HuH-7.5 (cell line): ENCODE measurements at places on chromosomes 16 and 17.

DNA sequence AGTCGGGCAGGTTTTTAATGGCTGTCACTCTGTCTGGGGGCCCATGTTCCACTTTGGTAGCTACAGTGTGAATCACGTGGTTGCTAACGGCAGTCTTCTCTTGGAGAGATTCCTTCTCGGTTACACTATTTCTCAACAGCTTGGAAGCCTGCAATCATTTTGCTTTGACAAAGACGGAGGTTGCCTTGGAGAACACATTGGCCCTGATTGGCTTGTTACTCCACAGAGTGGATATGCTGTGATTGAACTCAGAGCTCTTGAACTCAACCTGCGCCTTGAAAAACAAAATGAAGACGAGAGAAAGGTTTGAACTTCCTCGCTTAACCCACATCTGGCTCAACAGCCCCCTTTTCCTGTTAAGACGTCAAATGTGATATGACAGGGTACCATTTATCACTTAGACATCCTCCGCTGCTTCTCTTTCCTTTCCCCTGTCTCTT is 218.9 kb downstream of the MAF start:
- no peak for DNase-seq

- DNase-seq, result no peak
These were observed at the start of gene C16orf54 for GRCh38 chr16:29745853-29746345. C16orf54 (minus strand) TSS chr16:29745990; CDS start chr16:29744951, 1,039 bp downstream.

- DNase-seq, result no peak
These were observed 10.5 kb downstream of the PDP2 start for GRCh38 chr16:66890799-66891198.

DNA sequence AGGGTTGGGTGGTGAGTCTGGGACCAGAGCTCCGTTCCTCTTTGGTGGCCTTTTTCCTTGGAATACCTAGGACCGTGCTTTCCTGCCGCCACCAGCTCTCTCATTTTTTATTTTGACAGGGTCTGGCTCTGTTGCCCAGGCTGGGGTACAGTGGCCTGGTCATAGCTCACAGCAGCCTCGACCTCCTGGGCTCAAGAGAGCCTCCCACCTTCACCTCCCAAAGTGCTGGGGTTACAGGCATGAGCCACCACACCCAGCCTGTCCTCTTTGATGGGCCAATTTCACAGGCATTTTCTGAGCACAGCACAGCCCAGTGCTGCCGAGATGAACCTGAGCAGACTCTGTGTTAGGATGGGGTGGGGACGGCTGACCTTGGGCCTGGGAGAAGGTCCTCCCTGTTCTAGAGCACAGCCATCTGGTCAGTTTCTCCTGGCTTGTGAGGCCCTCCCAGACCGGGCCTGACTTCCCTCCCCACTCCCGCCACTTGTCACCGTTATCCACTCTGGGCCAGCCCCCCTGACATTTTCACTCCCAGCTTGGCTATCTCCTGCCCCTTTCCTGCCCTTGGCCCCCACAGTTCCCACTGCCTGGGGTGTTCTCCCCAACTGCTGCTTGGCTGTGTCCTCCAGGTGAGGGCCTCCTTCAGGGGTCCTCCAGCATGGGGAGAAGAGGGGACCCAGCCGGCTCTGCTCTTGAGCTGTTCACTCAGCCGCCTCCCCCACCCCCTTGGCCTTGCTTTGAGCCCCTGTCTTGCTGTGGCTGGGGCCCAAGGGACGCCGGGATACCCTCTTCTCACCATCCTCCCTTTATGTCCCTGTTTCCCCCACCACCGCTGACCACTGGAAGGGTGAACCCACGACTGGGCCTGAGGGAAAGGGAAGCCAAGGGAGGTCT is 5.0 kb downstream of the ADCY7 start:
- DNase-seq, result no peak

GRCh38 chr17:70307430-70308225 is 138.3 kb downstream of the KCNJ2 start:
- no peak for DNase-seq

GRCh38 chr17:73777131-73777449 is 132.8 kb upstream of the SDK2 start:
- DNase-seq, result no peak

DNA sequence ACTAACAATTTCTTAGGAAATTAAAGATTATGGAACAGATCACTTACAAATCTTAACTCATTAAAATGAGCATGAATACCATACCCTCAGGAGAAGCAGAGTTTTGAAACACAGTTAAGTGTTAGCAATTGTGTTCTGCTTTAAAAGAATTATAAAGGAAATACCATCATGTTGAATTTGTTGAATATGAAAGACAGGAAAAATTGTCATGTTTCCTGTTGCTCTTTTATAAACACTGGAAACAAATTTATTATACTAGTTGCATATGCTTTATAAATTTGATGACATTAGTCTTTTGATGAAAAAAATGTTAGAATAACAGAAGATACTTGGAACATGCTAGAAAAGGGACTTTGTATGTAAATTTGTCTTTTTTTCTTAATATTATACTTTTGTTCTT is 59.7 kb downstream of the VMP1 start:
- DNase-seq, result no peak

- DNase-seq, result no peak
These were observed 133.6 kb downstream of the SNX11 start for GRCh38 chr17:48241131-48241591.

- no peak for DNase-seq
These were observed 24.4 kb downstream of the ATP6V0D1 start for GRCh38 chr16:67456391-67457081.

DNA sequence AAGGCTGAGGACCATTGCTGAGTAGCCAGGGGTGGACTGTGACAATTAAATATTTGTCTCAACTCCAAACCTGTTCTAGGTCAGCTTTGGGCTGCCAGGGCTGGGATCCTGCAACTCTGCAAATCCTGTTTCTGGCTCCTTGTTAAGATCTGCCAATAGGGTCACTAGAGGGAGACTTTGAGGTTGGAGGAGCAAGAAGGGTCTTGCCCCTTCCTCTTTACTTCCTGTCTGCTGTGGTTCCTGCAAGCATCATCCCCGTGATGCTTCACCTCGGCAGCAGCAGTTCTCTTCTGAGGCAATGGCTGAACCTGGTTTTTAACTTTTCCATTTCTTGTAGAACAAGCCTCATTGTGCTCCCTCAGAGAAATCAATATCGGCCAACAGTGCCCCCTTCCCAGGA is 124.6 kb downstream of the IRX5 start:
- DNase-seq, result no peak

GRCh38 chr16:89035669-89036570 is 57.7 kb upstream of the ACSF3 start:
- no peak for DNase-seq

- DNase-seq, result peak; percentile 34
These were observed 413.9 kb upstream of the MAF start for GRCh38 chr16:80014241-80014939.

DNA sequence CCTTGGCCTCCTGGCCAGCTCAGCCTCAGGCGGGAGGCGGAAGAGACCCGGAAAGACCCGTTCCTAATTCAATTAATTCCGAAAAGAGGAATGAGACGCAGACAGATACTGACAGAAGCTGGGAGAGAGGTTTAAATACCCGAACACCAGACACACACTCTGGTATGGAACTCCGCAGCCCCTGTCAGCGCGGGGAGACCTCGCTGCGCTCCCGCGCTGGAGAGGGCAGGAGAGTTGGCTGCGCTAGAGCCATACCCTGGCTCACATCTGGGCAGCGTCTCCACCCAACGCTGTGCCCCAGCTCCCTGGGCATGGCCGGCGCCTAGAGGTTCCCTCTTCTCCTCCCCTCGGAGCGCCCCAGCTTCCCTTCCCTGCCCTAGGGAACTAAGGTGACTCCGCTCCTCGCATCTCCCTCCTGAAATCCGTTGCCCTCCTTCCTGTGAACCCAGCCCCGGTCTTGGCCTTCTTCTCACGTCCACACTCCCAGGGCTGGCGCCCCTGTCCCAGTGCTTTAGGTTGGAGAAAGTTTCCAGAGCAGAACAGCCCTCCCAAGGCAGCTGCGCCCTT is 8.0 kb downstream of the NEUROD2 start:
- no peak for DNase-seq

DNA sequence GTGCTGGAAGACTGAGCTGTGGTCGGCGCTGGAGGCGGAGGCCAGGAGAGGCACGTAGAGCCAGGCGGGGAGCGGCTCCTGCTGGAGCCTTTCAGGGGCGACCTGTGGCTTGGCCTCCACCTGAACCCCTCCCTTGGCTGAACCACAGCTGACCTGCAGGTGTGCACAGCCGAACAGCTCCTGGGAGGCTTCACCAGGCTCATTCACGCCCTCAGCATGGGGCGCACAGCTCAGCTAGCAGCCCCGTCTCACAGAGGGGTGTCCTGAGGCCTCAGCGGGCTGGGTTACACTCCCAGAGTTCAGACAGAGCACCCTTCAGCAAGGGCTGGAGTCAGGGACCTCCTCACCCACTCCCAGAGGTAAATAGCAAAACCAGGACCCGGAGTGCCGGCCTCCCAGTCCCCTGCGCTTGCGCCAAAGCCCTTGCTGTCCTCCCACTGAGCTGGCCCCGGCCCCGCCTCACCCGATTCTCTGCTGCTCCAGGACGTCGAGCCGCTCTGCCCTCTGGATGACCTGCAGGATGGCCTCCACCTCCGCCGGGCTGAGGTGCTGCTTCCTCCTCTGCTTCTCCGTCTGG is 31.7 kb downstream of the RPH3AL start:
- no peak for DNase-seq

GRCh38 chr16:88622866-88623265 is 15.5 kb upstream of the IL17C start:
- no peak for DNase-seq

DNA sequence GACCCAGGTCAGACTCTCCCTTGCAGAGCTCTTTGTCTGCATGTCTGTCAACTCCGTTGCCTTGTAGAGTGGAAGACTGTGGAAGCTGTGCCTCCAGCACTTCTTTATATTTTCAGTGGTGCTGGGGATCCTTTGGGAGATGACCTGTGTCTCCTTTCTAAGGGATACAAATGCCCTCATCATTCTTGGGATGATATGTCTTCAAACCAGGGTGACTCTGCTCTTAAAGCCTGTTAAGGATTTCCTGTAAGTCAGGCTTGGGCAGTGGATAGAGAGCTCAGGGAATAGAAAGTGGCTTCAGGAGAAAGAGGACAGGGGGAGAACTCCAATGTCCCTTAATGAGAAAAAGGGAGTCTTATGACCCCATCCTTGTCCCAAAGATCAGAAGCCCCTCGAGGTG is 1.5 kb downstream of the HOXB3 start:
- DNase-seq, result no peak

GRCh38 chr17:74945543-74945942 is 9.8 kb downstream of the OTOP3 start:
- no peak for DNase-seq

DNA sequence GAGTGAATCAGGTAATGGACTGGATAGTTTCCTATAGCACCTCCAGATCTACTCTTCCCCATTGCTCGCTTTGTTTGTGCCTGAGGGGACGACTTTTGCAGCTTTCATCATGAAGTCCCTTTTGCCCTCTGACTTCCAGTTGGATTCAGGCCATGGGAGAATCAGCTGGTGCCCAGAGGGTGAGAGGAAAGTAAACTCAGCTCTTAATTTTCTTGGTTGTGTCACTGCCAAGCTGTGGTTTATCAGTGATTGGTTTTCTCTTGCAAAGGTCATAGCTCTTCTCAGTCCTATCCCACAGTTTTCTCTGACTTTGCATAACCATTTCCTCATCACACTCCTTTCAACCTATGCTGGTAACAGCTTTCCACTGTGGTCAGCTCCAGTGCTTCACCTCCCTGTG is 200.1 kb downstream of the KCNJ2 start:
- no peak for DNase-seq

GRCh38 chr16:89801800-89802199 is 14.6 kb downstream of the FANCA start:
- DNase-seq, result no peak

GRCh38 chr17:60383379-60383778 is 8.6 kb downstream of the USP32 start:
- DNase-seq, result no peak

DNA sequence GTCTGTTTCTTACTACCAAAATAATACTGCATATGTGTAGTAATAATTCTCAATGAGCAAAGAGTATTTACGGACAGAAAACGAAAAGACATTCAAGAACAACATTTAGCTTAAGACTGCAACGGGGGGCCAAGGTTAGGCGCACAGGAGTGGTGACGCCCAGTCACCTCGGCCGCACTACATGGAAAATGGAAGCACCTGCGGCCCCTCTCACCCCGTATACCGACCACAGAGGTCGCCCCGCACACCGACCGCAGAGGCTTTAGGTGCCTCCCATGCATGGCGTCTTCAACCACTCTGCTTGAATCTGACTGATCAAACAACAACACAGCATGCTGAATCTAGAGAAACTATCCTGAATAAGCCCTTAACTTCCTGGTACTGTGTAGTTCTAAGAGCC is 26.4 kb downstream of the CCDC57 start:
- no peak for DNase-seq

- DNase-seq, result peak; percentile 99
These were observed 98.4 kb upstream of the GSE1 start for GRCh38 chr16:85514598-85515318.

- no peak for DNase-seq
These were observed 7.7 kb upstream of the C17orf113 start for GRCh38 chr17:42058063-42058462.

DNA sequence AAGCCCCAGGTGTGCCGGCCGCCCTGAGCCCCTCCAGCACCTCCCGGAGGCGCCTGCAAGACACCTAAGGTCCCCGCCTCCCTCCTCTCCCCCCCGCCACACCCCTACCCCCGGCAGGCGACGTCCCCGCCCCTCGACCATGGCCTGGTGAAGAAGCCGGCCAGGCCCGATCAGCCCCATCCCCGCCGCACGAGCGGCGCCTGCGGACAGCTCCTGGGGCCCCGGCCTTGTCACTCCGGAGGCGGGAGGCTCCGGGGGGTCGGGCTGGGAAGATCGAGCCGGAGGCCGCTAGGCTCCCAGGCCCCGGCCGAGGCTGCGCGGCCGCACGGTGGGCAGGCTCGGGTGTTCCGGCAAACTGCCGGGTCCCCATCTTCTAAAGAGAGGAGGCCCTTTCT is 405 bp upstream of the ACE start:
- DNase-seq, result peak; percentile 66

DNA sequence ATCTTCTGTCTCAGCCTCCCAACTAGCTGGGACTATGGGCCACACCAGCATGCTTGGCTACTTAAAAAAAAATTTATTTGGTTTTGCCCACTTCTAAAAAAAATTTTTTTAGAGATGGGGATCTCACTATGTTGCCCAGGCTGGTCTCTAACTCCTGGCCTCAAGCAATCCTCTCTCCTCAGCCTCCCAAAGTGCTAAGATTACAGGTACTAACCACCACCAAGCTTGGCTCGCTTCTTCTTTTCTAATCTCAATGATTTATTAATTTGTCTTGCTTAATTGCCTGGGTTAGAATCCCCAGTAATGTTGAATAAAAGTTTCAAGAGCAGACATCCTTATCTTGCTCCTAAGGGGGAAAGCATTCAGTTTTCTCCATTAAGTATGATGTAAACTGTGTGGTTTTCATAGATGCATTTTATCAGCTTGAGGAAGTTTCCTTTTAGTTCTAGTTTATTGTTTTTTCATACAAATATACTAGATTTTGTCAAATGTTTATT is 65.8 kb upstream of the NACA2 start:
- no peak for DNase-seq

- no peak for DNase-seq
These were observed 16.1 kb upstream of the SPATA32 start for GRCh38 chr17:45277992-45278391.

GRCh38 chr17:68600067-68600930 is 868 bp downstream of the FAM20A start:
- peak; percentile 54 for DNase-seq

- DNase-seq, result no peak
These were observed 100.8 kb downstream of the TMEM132E start for GRCh38 chr17:34680151-34680550.
